Left renal pelvis (tissue), 4 donors: ENCODE measurements at places on chromosomes 6 and 20. TPM values are rescaled to one million over a fixed set of nuclear protein-coding genes. Genes with fewer than 3 reads are reported as not detected.

- no peak for DNase-seq
Measured at GRCh38 chr6:80667006-80667405, 560.5 kb downstream of the BCKDHB start.

Gene PARD6B
- 1.3 TPM for polyA plus RNA-seq

GRCh38 chr20:64233725-64234124, 21.8 kb upstream of the PCMTD2 start:
- DNase-seq = no peak

- DNase-seq = no peak
Measured at GRCh38 chr6:43846556-43846955, 76.5 kb downstream of the VEGFA start.

Gene HAO1
- polyA plus RNA-seq = not detected

DNA sequence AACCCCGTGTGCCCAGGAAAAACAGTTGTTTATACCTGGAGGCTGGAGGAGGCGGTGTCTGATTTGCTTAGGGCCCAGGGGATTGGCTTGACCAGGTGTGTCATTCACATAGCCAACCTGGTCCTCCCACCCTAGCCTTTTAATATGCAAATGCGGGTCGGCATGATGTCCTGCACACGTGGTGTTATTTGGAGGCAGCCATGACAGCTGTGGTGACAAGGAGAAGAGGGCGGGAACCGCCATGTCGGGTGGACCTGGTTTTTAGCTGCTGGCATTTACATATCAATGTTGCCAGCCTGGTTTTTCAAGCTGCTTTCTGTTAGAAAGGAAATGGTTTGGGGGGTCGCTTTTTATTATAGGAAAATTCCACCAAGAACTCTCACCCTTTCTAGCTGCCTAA, 291.4 kb upstream of the QKI start:
- DNase-seq = no peak

Gene PNPLA1
- 0.11 TPM for polyA plus RNA-seq

DNA sequence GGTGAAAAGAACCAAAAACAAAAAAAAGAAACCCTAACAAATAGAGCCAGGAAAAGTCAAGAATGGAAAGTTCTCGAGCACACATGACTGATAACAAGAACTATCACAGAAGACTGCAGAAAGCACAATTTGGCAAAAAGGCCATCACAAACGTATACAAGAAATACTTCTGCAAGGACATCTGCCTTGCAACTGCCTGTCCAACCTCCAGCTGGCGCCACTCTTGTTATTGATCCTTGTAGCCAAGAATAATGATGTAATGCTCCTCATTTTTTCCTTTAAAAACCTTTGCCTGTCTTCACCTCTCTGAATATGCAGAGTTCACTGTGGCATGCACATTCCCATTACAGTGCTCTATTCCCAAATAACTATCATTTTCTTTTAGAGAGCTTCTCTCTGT, 87.9 kb upstream of the BMP5 start:
- DNase-seq = no peak

- no peak for DNase-seq
Measured at GRCh38 chr6:111260570-111261298, 173.4 kb downstream of the SLC16A10 start.
